ENCODE measurements at places on chromosomes 1 and 21.

DNA sequence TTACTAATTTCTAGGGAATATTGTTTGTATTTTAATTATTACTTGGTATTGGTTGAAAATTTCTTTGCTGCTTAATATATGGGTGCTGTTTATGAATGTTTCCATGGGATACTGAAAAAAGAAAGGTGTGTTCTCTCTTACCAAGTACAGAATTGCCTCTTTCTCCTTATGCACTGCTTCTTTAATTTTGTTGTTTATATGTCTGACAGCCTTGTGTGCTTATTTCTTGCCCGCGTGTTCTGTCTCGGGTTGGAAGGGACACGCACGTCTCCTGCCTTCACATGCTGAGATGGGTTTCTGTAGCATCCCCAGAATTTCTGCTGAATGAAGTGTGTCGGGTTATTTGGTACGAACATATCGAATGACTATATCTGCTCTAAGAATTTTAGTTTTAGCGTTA lies 51.1 kb downstream of the AGPAT3 start:
- no peak for DNase-seq

- DNase-seq = no peak
These were observed 52.5 kb downstream of the MDM4 start for GRCh38 chr1:204568576-204569315.

- DNase-seq = no peak
These were observed 47.3 kb downstream of the LYPLAL1 start for GRCh38 chr1:219220945-219221344.

GRCh38 chr1:74468982-74469603 lies 43.3 kb downstream of the LRRC53 start:
- DNase-seq = no peak

DNA sequence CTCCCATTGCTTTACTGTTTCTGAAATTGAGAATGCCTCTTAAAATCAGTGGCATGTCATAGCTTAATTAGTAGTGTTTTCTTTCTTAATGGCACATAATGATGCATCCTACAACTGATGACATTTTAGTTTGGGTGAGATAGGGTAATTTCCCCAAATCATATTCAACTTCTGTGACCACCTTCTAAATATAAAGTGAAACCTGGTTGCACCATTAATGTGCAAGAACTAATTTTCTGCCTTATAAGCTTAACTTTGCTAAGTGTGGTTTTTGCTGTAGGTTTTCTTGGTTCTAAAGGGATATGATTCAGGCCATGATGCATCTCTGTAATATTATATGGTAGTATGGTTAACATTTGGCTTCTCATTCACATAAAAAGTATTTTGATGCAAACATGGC lies 8.9 kb downstream of the POGK start:
- no peak for DNase-seq

DNA sequence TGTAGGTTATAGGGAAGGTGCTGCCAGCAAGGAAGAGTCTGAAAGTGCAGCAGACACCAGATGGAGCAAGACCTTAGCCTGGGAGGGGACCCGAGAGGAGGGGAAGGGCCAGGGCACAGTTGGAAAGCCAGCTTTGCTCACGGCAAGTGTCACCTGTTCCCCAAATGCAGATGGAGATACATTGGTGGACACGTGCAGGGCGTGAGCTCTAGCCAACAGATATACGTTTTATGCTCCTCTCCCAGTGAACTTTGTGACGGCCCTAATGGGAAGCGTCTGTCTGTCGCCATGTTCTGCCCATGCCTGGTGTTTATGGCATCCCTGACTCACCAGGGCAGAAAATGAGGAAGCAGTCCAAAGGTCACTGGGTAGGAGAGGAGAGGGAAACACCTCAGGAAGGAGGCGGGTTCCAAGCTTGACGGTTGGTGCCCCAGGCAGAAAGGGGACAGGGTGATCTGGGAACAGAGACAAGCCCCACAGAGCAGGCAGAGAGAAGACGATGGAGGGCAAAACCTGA lies 7.6 kb downstream of the GPA33 start:
- no peak for DNase-seq

DNA sequence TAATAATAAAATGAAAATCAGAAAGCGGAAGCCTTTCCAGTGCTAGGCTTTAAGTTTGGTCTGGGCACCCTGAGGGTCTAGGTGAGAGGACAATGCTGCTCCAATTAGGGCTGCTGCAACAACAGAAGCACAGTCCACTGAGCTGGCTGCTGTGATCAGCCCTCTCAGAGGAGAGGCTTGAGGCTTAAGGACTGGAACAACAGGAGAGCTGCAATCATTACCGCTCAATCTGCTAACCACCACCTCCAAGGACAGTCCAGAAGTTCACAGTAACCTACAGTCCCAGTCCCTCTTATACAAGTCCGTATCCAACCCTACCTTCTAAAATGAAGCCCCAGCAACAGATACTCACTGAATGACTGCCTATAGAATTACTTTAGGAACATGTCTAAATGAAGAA lies 62.1 kb downstream of the USP24 start:
- no peak for DNase-seq

DNA sequence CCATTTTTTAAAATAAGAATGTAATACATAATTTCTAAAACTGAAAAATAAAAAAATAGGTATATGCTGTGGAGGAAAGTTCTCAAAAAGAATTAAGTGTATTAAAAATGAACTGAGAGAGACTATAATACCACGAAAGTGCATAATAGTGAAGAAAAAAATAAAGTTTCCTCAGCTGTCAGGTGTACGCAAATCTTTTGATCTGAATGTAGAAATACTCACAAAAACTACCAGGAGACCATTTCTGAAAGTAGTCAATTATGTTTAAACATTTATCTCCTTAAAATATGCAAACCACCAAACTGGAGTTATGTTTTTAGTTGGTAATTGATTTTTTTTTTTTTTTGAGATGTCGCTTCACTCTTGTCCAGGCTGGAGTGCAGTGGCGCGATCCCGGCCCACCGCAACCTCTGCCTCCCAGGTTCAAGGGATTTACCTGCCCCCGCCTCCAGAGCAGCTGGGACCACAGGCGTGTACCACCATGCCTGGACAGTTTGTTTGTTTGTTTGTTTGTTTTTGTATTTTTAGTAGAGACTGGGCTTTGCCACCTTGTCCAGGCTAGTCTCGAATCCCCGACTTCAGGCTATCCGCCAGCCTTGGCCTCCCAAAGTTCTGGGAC lies 1169.2 kb upstream of the B3GALT2 start:
- DNase-seq = no peak

GRCh38 chr1:156748670-156749418 lies 2.6 kb downstream of the HDGF start:
- DNase-seq = peak; percentile 55

DNA sequence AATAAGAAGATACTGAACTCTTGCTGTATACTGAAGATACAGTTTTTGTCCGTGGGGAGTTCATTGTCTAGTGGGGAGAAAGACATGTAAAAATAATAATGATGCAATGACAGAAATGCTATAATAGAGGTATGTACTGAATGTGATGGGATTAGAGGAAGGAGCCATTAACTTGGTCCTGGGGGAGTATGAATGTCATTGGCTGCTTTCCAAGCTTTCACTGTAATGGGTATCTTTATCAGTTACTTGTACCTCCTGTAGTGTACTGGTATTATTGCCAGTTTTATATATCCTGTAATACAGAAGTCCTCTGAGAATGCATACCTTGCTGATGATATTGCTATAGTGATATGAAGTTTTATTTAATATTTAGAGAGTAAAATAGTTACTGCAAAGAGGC lies 7.4 kb downstream of the BTBD8 start:
- no peak for DNase-seq

DNA sequence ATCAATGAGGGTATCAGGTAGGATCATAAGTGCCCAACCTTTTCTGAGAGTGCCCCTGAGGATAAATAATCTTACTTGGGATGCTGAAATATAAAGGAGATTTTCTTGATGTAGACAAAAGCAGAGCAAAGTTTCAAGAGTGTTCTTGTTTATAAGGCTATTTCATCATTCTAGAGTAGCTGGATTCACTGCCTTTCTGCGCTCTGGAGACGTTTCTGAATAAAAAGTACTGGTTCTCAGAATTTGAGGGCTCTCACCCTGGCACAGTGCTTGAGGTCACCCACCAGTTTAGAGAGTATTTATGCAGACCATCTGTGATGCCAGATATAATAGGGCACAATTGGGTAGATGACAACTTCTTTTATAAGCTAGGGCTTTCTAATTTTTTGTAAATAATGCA lies 103.3 kb downstream of the GDAP2 start:
- DNase-seq = no peak

DNA sequence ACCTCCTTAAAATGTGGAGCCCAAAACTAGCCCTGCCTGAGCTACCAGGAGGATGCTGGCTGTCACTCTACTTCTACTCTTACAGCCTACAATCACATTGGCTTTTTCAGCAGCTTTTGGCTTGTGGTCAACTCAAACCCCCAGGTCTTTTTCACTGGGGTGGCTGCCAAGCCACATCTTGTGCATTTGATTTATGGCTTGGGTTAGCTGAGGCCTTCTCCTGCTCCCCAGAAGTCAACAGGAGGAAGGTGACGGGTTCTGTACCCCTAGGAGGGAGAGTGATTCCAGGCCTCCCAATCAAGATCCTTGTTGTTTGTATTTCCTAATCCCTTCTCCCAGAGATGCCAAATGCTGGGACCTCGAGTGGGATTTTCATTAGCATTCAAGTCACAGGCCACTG lies 124.3 kb downstream of the LACTBL1 start:
- no peak for DNase-seq

DNA sequence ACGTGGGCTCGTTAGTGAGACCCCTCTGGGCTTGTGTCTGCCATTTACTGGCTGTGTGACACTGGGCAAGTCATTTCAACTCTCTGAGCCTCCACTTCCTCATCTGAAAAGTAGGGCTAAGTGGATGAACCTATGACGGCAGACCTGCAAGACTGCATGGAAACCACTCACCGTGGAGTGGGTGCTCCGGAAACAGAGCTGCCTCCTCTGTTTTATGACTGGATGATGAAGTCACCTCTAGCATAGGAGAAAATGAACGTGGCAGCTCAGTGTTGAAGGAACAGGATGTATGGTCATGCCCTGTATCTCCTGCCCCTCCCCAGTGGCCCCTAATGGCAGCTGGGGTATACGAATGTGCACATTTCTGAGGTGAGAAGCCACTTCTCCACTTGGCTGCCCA lies 40.5 kb downstream of the STPG1 start:
- DNase-seq = no peak

- DNase-seq = no peak
These were observed 30.4 kb downstream of the ATP2B4 start for GRCh38 chr1:203656796-203657747.
